ENCODE measurements at places on chromosomes 5 and 9.

- no peak for DNase-seq
Observed at GRCh38 chr5:136764601-136765000, 399.3 kb upstream of the TRPC7 start.

DNA sequence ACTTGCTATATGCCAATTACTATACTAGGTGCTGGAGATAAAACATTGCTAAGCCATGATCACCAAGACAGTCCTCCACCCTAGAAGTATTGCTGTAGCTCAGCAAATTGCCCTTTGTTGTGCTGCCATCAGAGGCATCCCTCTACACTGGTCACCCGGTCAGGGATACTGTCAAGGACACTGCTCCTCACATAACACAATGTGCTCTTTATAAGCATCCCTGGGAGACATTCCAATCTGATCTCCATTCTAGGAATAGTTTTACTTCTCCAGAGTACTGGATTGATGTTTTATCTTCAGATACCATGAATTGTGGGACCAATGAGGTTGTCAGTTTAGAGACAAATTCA, 10.4 kb upstream of the DNAJA1 start:
- DNase-seq, result no peak

DNA sequence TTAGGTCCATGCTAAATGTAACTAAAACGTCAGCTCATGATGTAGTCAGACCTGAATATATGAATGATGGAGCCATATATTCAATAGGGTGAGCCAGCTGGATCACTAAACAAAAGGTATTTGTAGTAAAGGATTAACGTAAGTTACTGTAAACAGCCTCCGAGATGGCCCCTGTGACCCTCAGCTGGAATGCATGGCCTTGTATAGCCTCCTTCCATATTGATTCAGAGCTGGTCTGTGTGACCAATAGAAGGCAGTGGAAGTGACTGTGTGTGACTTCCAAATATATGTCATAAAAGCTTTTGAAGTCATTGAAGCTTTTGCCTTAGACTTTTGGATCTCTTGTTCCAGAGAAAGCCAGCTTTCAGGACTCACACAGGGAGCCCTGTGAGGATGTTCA, 154.4 kb upstream of the CHD1 start:
- DNase-seq, result no peak

GRCh38 chr5:158879993-158880392, 219.7 kb downstream of the EBF1 start:
- DNase-seq, result no peak

DNA sequence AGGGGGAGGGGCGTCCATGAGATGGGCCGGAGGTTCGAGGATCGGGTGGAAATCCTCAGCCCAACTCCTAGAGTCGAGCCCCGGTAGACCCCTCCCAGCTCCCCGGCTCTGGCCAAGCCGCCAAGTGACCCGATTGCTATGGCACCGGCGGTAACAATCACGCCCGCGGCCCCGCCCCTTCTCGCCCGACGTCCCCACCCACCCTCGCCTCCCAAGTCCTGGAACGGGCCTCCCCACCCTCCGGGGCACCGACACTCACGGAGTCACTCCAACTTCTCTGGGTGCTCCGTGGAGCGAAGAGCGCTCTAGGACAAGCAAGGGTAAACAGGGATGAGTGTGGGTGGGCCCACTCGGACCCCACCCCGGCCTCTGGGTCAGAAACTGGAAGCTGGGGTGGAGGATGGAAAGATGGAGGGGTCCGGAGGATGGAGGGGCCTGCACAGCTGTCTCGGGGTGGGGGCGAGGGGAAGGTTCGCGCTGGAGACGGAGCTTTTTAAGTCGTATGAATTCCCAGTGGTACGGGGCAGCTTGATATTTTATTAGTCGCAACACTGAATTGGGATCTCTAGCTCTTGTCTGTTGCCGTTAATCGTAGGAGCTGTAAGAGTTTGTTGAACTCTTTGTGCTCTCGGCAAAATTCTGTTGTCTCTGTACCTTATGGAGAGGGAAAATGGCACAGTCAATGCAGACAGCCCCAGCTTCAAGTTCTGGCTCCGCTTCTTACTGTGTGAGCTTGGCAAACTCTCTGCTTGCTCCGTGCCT, at the start of gene SPACA9:
TSS of gene SPACA9 (plus strand) at position 204 of the 762 bp plus-strand sequence. CDS start 5,050 bp downstream, outside the sequence.
- no peak for DNase-seq

DNA sequence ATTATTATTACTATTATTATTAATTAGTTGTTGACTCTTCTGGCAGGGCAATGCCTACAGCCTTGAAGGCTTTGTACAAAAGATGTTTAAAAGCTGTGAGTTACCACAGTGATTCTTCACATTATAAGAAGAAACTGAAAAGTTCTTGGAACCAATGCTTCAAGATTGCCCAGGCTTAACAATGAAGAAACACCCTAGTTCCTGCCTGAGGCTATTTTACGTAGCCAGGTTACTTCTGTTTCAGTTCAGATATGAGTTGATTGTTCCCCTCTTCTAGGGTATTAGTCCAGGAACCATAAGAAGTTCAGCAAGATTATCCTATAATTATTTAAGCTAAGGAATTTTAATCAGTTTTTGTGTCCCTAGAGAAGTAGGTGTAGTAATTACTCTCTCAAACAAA, 154.6 kb upstream of the CDH12 start:
- DNase-seq, result no peak

DNA sequence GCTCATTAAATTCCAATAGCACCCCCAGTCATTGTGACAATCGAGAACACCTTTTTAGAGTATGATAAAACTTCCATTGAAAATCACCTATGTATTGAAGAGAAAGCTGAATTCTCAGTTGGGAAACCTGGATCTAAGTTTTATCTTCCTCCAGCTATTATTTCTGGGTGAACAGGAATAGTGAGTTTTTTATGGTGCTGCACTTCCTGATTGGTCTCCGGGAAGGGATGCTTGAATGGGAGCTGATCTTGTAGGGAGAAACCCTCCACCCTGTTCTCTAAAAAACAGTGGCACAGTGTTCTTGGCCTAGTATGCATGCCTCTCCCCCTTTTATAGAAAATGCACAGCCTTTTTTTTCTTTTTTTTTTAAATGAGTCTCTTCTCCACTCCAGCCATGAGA, 112.2 kb downstream of the ACTBL2 start:
- DNase-seq, result no peak

- DNase-seq, result no peak
Observed at GRCh38 chr5:64158827-64159226, 6.8 kb upstream of the RNF180 start.

All from NT2/D1 (cell line).